ENCODE measurements at places on chromosomes 3 and 15. TPM values are rescaled to one million over a fixed set of nuclear protein-coding genes. Genes with fewer than 3 reads are reported as not detected.

CCR8 gene
- total RNA-seq, result not detected

LRRIQ4 gene
- 0.31 TPM for total RNA-seq

GPR62 gene
- total RNA-seq, result 0.62 TPM

FBXO40 gene
- total RNA-seq, result 0.31 TPM

IQCF6 gene
- not detected for total RNA-seq

STAB1 gene
- total RNA-seq, result 14.8 TPM

STAC gene
- total RNA-seq, result 12.8 TPM

HAPLN3 gene
- 8.7 TPM for total RNA-seq

SUCLG2 gene
- total RNA-seq, result 9.7 TPM

PPP4R2 gene
- 139 TPM for total RNA-seq

TOMM70 gene
- total RNA-seq, result 125 TPM

TAGLN3 gene
- total RNA-seq, result 151 TPM

TRANK1 gene
- total RNA-seq, result 12.6 TPM

PTPRG gene
- total RNA-seq, result 81.4 TPM

LRTM1 gene
- not detected for total RNA-seq

LARP6 gene
- total RNA-seq, result 21.5 TPM

ASB14 gene
- not detected for total RNA-seq

- no peak for DNase-seq
These were observed 25.1 kb downstream of the TLNRD1 start for GRCh38 chr15:81025721-81026370.

DNA sequence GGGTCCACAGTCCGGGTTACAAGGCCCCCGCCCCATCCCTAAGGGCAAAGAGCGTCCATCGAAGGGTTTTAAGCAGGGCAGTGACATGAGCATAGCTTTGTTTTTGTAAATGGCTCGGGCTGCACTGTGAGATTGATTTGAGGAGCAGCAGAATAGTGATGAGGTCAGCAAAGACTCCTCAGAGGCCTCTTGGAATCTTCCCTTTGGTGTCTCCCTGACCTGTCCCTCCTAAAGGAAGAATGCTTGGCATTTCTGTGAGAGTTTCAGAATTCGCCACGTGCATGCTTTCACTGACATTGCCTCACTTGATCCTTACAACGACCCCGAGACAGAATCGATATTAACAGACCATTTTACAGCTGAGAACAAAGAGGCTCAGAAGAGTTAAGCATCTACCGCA, 20.3 kb downstream of the LAMP3 start:
- DNase-seq, result no peak

DNA sequence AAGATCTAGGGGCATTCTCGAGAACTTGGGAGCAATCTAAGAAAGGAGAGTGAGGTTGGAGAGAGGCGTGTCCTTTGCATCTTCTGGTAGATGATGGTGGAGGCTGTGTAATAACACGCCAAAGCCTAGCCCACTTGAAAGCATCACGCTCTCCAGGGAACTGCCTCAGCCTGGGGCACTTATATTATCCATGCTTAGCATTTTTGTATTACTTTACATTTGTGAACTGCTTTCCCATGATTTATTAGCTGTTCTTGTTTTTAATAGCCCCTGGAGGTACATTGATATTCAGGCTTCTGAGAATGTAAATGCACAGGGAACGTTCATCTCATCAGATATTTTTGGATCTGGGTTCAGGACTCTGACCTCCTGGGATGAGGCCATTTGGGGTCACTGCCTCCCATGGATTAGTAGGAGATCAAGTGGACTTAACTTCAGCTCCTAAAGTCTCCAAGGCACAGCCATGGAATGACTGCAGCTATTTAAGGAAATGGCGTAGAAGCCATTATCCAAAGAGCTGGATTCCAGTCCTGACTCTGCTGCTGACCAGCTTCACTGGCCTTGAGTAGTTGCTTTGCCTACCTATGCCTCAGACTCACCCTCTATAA, 124.9 kb downstream of the LPP start:
- no peak for DNase-seq

DNA sequence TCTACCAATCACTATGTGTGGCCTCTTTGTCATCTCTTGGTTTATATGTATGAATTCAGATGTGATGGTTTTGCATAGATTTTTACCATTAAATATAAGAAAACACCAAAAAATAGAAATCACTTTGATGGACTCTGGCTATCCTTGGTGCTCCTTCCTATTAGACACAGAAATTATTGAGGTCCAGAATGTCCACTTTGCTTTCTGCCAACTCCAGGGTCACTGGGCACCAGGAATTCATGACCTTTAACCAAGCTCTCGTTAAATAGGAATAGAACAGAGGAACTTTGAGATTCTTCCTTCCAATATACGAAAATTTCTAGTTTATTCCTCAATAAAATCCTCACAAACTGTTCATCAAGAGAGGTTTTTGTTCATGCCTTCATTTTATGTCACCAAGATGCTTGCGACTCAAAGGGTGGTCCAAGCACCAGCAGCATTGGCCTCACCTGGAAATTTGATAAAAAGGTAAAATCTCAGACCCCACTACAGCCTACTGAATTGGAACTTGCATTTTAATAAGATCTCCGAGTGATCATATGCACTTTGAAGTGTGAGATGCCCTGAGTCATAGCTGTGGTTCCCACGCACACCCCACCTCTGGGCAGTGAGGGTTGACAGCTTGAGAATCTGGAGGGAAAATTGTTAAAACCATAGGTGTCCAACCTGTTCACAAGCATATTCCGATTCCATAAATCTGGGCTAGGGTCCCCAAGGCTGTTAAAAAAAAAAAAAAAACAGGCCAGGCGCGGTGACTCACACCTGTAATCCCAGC, 286.6 kb downstream of the IL5RA start:
- no peak for DNase-seq

- no peak for DNase-seq
These were observed 42.0 kb upstream of the ATP10A start for GRCh38 chr15:25905140-25905539.

DNA sequence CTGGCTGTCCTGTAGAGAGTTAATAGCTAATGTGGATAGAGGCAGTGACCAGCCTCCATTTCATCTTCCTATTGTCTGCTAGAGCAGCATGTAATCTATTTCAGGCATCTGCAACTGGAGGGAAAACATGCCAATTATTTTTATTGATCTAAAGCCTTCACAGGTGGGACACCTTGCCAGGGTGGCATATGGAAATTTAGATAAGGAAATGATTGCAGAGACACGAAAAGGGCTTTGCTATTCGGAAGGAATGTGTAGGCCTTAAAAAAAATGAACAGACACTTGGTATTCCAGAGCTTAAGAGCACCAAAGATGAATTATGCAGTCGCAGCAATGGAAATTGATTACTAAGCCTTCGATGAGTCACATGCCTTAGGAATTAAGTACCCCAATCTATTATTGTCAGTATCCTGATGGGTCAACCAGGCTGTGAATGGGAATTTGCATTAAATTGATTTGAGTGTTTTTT, 454.7 kb downstream of the SQOR start:
- no peak for DNase-seq

GRCh38 chr3:99366663-99367429, 271.5 kb upstream of the COL8A1 start:
- DNase-seq, result no peak

DNA sequence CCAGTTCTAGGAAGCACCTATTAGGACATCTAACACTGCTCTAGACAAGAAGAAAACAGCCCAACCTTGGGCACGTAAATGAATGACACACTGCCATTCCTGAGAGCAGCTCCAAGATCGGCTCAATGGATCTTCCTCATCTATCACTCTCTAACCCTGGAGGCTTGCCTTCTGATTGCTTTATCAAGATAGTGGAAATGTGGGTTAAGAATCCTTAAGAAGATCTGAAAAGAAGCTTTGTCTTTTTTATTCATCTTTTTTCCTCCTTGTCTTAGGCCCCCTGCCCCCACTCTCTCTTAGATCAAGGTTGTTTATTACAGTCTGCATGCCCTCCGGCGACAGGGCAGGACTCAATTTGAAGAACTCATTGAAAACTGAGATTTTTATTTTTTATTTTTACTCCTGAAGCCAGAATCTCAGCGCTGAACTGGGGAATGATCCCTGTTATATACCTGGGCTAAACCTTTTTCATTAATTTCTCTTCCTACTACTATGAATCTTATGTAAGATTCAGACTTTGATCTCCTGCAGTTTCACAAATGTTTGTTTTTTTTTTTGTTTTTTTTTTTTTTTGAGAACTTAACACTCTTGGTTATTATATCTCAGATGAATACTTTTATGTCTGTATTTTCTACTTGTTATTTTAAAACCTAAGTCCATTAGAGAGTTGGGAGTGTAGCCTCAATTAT, 219.5 kb downstream of the SV2B start:
- DNase-seq, result no peak

GRCh38 chr3:170727754-170728153, 141.9 kb upstream of the SLC7A14 start:
- DNase-seq, result no peak

GRCh38 chr3:129658110-129658843, 51.8 kb upstream of the PLXND1 start:
- no peak for DNase-seq

GRCh38 chr3:174907628-174908407, 48.7 kb downstream of the NAALADL2 start:
- no peak for DNase-seq

- no peak for DNase-seq
These were observed 11.5 kb downstream of the SLC51A start for GRCh38 chr3:196227629-196228493.

DNA sequence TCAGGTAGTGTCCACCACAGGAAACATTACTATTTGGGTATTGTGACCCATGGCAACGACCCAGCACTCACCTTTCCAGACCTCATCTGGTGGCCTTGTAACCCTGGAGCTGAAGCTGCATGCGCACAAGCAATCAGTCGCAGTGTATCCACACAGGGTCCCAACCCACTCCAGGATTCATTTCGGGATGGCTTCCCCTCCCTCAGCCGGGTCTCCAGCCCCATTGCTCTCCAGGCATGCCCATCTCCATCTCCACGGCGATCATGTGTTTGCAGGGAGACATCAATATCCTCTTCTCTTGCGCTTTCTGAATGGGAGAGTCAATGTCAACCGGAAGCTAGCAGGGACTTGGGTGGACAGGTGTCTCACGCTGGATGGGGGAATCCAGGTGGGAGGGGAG, 35.2 kb downstream of the GOLGA6L2 start:
- DNase-seq, result no peak

DNA sequence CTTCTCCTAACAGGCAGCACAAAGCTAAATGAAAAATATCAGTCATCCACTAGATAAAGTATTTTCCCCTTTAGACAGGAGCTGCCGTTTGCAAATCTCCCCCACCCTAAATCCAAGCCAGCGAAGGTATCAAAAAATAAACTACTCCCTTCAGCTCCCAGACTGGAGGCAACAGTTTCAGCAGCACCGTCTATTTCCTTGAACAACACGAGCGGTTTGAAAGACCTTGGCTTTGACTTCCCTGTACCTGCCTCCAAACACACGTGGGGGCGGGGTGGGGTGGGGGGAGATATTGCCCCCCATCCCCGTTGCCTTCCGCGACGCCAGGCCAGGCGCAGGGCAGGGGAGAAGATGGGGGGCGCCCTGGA, 832 bp upstream of the CACNA1D start:
- DNase-seq, result no peak

DNA sequence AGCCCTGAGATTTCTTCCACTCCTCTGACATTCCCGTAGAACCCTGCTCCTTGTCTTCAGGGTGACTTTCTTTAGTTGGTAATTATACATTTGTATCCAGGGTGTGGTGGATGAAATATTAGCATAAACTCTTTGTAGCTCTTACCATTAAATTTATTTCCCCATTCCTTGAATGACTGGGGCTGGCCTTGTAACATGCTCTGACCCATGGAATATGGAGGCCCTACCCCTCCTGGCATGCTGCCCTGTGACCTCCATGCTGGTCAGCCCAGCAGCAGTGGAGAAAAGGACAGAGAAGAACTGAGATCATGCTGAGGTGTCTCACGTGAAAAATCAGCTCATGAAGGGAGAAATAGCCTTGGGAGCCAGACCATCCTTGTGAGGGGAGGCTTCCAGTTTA, 96.1 kb upstream of the PROK2 start:
- no peak for DNase-seq

DNA sequence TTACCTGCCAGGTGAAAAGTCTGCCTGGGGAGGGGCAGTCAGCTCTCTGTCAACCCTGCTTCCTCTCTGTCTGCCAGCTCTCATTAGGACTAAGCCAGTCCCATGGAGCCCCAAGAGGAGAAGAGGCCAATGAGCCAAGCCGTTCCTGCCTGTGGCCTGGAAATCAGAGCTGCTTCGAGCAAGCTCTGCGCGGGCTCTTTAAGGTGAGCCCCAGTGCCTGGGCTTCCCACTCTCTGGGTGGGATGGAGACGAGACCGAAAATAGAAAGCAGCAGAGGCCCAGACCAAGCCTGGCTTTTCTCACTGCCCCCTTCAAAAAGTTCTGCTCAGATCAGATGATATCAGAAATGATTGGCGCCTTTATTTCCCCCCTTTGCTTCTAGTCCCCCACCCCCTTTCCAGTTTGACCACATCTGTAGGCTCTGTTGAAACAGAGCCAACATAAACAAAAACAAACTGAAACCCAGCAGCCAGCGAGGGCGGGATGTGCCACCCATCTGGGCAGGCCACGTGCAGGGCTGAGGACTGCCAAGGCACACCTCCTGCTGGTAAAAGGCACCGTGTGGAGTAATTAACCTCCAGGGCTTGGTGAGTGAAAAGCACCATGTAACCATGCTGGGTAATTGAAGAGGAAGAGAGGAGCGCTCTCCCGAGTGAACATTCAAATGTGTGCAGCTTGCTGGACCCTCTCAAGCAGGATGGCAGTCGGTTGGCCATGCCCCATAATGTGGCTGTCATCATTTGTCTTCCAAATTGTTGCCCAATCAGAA, 471.0 kb upstream of the PROK2 start:
- DNase-seq, result no peak

GRCh38 chr3:174869448-174869847, 10.3 kb downstream of the NAALADL2 start:
- DNase-seq, result no peak

DNA sequence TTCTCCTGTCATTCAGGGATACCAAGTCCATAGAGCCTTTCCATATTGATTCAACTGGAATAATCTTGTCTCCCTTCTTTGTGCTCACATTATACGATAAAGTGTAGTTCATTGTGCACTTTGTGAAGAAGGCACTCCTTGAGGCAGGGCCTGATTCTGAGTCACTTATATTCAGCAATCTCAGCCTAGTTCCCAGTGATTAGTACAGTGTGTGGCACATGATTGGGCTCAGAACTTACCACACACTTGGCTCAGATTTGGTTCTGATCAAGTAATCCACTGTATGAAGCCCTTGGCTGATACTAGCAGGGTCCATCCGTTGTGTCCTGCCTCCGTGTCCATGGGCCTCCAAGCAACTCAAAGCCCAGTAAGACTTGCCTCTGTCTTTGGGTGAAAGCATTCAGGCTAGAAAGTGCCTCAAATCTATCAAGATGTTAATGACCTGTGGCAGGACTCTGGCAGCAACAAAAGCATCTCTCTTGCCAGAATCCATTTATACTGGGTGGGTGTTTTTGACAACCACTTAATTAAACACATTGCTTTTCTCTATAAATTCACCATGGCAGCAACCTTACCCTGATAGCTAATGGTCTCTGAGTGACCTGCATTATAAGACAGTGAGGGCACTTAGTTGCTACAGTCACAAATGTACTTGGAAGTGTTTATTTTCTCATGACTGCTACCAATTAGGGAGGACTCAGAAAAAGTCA, 51.3 kb downstream of the TPRG1 start:
- no peak for DNase-seq

Data from occipital lobe (tissue), 3 donors.